Thymus (tissue), 14 donors: ENCODE measurements at places on chromosomes 3 and 15. TPM values are rescaled to one million over a fixed set of nuclear protein-coding genes. Genes with fewer than 3 reads are reported as not detected.

- no peak overlapping the region for H3K27ac ChIP-seq
- H3K27me3 ChIP-seq: no peaks in the 10 kb centered on the region
- H3K4me3 ChIP-seq: no peak overlapping the region
- H3K4me1 ChIP-seq: no peaks in the 10 kb centered on the region
- DNase-seq: no peak
- H3K36me3 ChIP-seq: peaks cover 7% of the 10 kb centered on the region
These were observed 14.4 kb downstream of the DAG1 start for GRCh38 chr3:49484471-49484870.

SERINC4 gene
- polyA plus RNA-seq: 0.52 TPM

GRCh38 chr3:15520185-15520584 lies 1.3 kb downstream of the COLQ start:
- no peaks in the 10 kb centered on the region for H3K36me3 ChIP-seq
- DNase-seq: no peak
- H3K4me1 ChIP-seq: peaks cover 12% of the 10 kb centered on the region
- H3K27me3 ChIP-seq: no peaks in the 10 kb centered on the region
- H3K4me3 ChIP-seq: no peak overlapping the region

PRSS50 gene
- 0.27 TPM for polyA plus RNA-seq

- H3K4me1 ChIP-seq: no peaks in the 10 kb centered on the region
- H3K36me3 ChIP-seq: no peaks in the 10 kb centered on the region
- no peak for DNase-seq
- no peak overlapping the region for H3K27ac ChIP-seq
- H3K4me3 ChIP-seq: no peak overlapping the region
- H3K27me3 ChIP-seq: no peaks in the 10 kb centered on the region
These were observed 59.6 kb downstream of the ZBTB20 start for GRCh38 chr3:115087512-115087911.

DNA sequence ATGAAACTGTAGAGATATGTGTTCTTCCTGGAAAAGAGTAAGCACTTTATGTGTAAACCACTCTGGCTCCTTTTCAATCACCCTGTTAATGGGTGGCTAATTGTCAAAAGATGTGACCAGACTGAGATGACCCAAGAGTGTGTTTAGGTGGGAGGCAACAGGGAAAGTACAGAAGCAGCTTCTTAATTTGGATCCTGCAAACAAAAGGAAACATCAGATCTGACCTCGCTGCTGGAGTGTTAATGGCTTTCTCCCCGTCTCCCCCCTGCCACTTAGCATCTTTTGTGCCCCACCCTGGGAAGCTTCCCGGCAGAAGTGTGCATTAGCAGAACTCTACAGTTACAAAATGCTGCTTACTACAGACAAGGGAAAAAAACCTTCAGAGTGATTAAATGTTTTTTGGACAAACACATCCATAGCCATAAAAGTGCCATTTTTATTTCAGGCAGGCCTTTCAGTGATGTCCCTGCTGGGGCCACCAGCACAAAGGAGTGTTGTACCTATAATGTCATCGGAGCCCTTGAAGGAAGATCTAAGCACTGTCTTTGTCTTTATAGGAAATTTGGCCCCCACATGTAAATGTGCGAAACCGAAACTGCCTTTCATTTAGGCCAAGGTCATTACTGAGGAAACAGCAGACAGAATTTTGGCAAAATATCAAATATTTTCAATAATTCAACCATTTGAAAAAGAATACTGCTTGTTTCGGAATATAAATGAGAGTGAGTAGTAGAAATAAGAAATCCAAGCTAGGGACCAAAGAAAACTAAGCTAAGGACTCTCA lies 311.0 kb downstream of the WDR72 start:
- no peak overlapping the region for H3K4me3 ChIP-seq
- no peaks in the 10 kb centered on the region for H3K4me1 ChIP-seq
- no peaks in the 10 kb centered on the region for H3K36me3 ChIP-seq
- H3K27me3 ChIP-seq: no peaks in the 10 kb centered on the region
- DNase-seq: no peak

- no peaks in the 10 kb centered on the region for H3K27me3 ChIP-seq
- no peaks in the 10 kb centered on the region for H3K4me1 ChIP-seq
- DNase-seq: no peak
- H3K36me3 ChIP-seq: no peaks in the 10 kb centered on the region
- H3K4me3 ChIP-seq: no peak overlapping the region
- no peak overlapping the region for H3K27ac ChIP-seq
These were observed 237.4 kb upstream of the TRIM42 start for GRCh38 chr3:140440446-140440845.

EEF1AKMT4 gene
- 2.9 TPM for polyA plus RNA-seq

TRPM7 gene
- 15.6 TPM for polyA plus RNA-seq

GRCh38 chr15:89660556-89660955 lies 5.3 kb upstream of the KIF7 start:
- H3K27ac ChIP-seq: no peak overlapping the region
- H3K36me3 ChIP-seq: no peaks in the 10 kb centered on the region
- peaks cover 41% of the 10 kb centered on the region for H3K27me3 ChIP-seq
- DNase-seq: no peak

AAGAB gene
- polyA plus RNA-seq: 23.2 TPM

DNA sequence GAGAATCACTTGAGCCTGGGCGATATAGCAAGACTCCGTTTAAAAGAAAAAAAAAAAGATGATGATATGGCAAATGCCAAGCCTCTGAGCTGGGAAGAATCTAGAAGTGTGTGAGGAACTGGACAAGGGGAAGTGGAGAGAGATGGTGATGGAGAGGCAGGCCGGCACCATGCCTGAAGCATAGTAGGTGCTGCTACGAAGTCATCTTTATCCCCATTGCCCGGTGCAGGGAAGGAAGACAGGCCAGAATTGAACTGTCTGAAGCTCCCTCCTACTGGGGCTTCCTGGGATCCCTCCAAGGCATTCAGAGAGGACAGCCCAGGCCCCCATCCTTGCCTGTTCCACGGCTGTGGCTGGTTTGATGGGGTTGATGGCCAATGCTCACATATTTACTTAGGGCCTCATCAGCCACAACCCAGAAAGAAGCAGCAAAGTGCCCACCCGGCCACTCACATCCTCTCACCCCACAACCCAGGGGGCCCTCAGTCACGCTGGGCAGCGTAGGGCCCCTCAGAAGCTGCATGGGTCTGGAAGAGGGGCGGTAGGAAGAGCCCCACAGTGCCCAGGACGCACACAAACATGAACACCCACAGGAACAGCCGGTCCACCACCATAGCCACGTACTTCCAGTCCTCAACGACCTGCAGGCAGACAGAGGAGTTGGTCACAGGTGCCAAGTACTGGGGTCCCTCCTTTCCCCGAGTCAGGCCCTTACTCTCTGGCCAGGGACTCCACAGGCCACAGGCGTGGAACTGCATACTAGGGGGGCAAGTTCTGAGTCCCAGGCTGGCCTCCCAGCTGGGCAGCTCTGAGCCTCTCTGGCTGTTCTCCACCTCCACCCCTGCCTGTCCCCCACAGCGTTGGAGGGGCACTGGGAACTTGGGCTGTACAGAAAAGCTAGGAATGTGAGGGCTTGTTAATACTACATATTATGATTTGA lies 4.1 kb upstream of the CHRNA3 start:
- DNase-seq: no peak
- peak overlapping the region; percentile 98 for H3K27ac ChIP-seq
- H3K4me1 ChIP-seq: peaks cover 51% of the 10 kb centered on the region
- no peak overlapping the region for H3K4me3 ChIP-seq
- no peaks in the 10 kb centered on the region for H3K36me3 ChIP-seq
- peaks cover 20% of the 10 kb centered on the region for H3K27me3 ChIP-seq

- no peak overlapping the region for H3K4me3 ChIP-seq
- no peak for DNase-seq
- no peaks in the 10 kb centered on the region for H3K4me1 ChIP-seq
- no peak overlapping the region for H3K27ac ChIP-seq
These were observed 271.1 kb downstream of the CNTN3 start for GRCh38 chr3:74343391-74343790.

WDR73 gene
- 22.4 TPM for polyA plus RNA-seq

DNA sequence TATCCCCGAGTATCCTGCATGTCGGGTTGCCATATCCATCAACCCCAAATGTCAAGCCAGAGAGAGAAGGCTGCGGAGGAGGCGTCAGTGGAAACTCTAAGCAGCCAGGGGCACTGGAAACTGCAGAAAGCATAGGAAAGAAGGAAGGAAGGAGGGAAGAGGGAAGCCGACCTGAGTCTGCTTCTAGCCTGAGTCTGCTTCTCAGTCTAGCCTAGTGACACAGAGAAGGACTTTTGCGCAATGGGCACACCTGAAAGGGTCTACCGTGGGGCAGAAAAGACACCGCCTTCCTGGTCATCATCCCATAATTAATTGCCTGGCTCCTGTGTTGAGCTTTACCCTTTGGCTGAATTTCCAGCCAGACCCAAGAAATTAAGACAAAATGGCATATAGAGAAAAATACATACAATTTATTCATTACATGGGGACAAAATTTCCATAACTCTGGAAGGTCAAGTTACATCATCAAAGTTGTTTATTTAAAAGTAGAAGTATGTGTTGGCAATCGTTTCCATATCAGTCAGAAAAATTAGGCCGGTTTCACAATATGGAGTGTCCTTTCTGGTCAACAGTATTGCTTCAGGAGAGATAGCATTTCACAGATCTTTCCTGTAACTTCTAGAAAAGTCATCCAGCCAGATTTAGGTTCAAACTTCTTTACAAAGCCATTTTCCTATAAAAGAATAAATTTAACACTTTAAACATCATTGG lies 10.3 kb downstream of the BCL2A1 start:
- H3K4me3 ChIP-seq: no peak overlapping the region
- H3K36me3 ChIP-seq: no peaks in the 10 kb centered on the region
- H3K27ac ChIP-seq: no peak overlapping the region
- no peaks in the 10 kb centered on the region for H3K4me1 ChIP-seq
- H3K27me3 ChIP-seq: no peaks in the 10 kb centered on the region

GOLGA8T gene
- 0.07 TPM for polyA plus RNA-seq

- DNase-seq: no peak
- H3K4me3 ChIP-seq: no peak overlapping the region
- no peak overlapping the region for H3K27ac ChIP-seq
- no peaks in the 10 kb centered on the region for H3K36me3 ChIP-seq
- H3K27me3 ChIP-seq: no peaks in the 10 kb centered on the region
- H3K4me1 ChIP-seq: no peaks in the 10 kb centered on the region
These were observed 166.7 kb downstream of the ZNF621 start for GRCh38 chr3:40691452-40691861.

- no peaks in the 10 kb centered on the region for H3K36me3 ChIP-seq
- H3K27me3 ChIP-seq: no peaks in the 10 kb centered on the region
- DNase-seq: no peak
- H3K4me1 ChIP-seq: no peaks in the 10 kb centered on the region
- H3K4me3 ChIP-seq: no peak overlapping the region
These were observed 233.2 kb downstream of the FGF12 start for GRCh38 chr3:192494174-192494573.

DNA sequence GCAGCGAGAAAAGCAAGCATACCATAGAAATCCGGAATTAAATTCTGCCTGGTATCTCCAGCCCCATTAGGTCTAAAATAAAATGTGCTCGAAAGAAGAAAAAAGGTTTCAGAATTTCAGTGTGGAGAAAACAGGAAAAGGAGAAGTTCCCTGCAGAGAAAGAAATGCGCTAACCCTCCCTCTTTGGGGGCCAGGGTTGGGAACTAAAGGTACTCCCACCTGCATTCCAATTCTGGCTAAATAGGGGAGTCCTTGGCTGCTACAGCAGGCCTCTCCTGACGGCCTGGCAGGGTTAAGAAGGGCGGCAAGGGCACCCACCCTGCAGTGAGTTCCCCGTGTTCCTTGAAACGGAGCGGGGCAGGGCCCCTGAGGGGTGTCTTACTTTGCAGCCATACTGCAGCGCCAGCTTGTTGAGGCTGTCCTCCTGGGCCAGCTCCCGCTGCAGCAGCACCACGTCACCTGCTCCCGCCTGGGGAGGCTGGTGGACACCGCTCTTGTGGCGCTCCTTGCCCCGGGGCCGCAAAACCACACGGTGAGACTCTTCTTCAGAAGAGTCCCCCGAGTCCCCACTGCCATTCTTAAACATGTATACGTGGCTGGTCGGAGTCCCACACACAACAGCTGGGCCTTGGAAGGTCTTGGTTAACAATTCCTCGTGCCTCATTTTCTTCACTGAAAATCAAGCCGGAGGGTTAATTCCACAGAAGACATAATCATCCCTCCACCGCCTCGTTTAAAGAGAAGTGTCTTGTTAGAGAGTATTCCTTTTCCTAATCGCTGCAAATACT lies 1.7 kb downstream of the LYSMD4 start:
- H3K4me1 ChIP-seq: peaks cover 7% of the 10 kb centered on the region
- peaks cover 22% of the 10 kb centered on the region for H3K36me3 ChIP-seq
- DNase-seq: no peak
- no peak overlapping the region for H3K4me3 ChIP-seq
- no peak overlapping the region for H3K27ac ChIP-seq
- H3K27me3 ChIP-seq: no peaks in the 10 kb centered on the region

DNA sequence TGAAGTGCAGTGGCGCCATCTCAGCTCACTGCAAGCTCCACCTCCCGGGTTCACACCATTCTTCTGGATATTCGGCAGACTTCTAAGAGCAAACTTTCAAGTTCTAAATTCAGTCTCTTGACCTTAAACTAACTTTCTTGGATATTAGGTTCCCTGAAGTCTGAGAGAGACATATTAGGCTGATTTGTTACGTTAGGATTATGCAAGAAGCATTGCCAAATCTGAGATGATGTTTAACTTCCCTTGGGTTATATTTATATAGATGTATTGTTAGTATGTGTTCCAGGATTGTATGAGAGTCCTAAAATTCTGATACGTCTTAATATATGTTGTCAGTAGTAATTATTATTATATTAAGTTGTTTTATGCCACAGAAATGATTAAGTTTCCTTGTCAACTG lies 80.1 kb downstream of the SLC6A1 start:
- H3K36me3 ChIP-seq: no peaks in the 10 kb centered on the region
- no peak for DNase-seq
- H3K27me3 ChIP-seq: no peaks in the 10 kb centered on the region
- H3K4me1 ChIP-seq: no peaks in the 10 kb centered on the region
- no peak overlapping the region for H3K4me3 ChIP-seq

DNA sequence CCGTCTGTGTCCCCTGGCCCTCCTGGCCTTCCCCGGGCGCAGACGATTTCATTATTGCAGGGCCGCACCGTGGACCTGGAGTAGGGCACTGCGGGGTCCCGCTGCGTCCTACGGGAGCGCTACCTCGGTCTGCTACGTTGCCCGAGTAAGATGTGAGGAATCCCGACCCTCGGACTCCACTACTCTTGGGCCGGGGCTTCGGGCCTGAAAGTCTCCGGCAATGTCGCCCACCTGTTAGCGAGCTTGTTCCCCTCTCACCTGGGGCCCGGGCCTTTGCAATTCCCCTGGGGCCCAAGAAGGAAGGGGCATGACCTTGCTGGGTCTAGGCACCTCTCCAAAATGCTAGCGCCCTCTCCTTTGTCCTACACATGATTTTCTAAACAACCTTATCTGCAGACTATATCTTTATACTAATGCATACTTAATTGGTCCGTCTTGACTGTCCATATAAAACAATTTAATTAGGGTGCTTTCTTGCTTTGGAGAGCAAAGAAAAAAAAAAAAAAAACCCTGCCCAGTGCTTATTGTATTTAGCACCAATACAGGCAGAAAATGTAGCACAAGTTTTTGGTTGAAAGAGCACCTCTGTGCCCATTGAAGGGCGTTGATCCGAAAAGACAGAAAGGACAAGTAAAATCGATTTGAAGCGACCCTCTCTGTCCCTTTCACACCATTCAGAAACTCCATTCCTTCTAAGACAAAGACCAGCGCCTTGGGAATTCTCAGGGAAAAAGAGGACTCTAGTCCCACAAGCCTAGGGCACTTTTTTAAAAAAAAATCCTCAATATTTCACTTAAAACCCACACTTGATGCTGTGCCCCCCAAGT lies 7.0 kb upstream of the NR2F2 start:
- H3K27me3 ChIP-seq: peaks cover 87% of the 10 kb centered on the region
- no peak overlapping the region for H3K27ac ChIP-seq
- no peaks in the 10 kb centered on the region for H3K36me3 ChIP-seq
- no peak overlapping the region for H3K4me3 ChIP-seq
- no peaks in the 10 kb centered on the region for H3K4me1 ChIP-seq

- H3K27ac ChIP-seq: no peak overlapping the region
- H3K27me3 ChIP-seq: no peaks in the 10 kb centered on the region
- no peak for DNase-seq
- H3K4me1 ChIP-seq: no peaks in the 10 kb centered on the region
- H3K36me3 ChIP-seq: no peaks in the 10 kb centered on the region
These were observed 61.8 kb downstream of the PCCB start for GRCh38 chr3:136311968-136312367.
